ENCODE measurements at places on chromosomes 3 and 15.

DNA sequence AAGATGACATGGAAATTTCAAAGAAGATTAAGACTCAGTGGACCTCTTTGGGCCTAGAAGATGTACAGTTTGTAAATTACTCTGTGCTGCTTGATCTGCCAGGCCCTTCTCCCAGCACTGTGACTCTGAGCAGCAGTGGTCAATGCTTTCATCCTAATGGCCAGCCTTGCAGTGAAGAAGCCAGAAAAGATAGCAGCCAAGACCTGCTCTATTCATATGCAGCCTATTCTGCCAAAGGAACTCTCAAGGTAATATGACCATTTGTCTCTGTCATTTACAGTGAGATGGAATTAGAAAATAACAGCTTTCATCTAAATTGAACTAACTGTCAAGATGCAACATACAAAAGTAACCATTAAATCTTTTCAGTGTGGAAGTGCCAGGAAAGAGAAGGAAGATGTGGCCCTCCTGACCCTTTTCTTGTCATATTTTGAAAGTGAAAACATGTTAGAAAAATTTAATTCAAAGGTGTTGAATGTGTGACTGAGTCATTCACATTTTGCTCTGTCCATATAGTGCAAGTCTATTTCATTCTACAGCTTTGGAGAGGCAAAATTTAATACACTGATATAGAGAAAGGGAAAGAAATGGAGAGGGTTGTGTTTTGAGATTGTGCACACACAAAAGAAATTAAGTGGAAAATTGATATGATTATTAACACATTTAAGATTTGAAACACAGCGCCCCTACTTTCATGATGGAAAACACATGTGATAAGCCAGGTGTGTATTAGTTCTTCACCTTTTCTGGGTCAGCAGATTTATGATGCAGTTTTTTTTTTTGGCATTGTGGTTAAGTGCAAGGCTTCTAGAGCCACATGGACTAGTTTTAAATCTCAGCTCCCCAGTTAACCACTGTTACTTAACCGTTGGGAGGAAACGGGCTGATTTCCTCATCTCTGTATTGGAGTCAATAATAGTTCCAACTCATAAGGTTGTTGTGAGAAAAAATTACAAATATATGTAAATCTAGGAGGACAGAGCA lies 375.1 kb downstream of the NAALADL2 start:
- no peak for DNase-seq

GRCh38 chr15:87575896-87576473 lies 680.6 kb downstream of the NTRK3 start:
- no peak for DNase-seq

DNA sequence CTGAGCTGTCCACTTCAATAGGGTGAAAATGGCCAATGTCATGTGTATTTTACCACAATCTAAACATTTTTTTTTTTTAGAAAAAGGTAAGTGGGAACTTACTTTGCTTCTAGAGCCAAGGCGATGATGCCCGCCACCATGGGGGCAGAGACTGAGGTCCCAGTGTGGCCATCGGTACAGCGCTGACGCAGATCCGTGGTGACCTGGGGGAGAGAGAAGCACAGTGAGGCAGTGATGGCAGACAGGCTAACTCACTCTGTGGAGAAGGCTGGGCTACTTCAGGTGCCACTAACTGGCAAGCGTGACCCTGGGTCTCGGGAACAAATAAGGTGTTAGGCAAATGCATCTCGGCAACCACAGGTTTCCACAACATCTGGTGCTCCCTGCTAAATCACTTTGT lies 94.3 kb upstream of the SNRPA1 start:
- DNase-seq: no peak

GRCh38 chr15:52730173-52730572 lies 51.0 kb upstream of the ATOSA start:
- DNase-seq: no peak

GRCh38 chr3:194843556-194843955 lies 157.9 kb downstream of the FAM43A start:
- no peak for DNase-seq

GRCh38 chr15:88802991-88803240 lies 320 bp upstream of the ACAN start:
- no peak for DNase-seq

DNA sequence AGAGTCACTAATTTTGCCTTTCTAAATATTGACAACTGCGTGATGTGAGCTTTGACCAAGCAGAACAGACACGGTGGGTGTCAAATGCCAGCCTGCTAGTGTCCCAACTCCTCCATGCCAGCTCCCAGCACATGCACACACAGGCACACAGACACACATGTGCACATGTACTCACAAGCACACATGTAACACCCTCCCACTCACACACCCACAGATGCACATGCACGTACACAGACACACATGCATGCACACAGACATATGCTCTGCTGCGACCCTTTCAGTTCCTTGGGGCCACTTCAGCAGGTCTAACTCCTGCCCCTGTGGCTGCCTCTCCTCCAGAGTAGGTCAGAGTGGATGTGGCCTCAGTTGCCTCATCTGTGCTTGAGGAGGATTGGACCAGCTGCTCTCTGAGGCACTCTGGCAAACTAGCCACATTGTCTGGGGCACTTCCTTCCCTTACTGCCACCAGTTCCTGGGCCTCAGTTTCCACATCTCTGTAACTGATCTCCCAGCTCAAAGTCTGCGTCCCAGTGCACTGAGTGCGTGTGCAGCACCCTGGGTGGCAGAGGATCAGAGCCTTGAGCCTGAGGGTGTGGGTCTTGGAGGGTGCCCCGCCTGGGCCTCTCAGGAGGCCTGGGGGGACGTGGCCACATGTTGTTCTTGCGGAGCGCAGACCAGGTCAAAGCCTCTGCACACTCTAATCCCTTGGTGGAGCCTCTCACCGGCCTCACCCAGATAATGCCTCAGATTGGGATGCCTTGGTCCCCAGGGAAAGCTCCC lies 55.0 kb upstream of the PRR23E start:
- no peak for DNase-seq

DNA sequence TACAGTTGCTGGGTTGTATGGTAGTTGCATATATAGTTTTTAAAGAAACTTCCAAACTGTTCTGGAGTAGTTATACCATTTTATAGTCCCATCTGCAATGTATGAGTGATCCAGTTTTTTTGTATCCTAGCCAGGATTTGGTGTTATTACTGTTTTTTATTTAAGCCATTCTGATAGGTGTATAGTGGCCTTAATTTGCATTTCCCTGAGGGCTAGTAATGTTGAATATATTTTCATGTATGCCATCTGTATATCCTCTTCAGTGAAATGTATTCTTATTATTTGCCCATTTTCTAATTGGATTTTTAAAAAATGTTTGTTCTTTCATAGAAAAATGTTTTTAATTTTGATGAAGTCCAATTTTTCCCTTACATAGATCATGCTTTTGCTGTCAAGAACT lies 29.2 kb downstream of the PXK start:
- no peak for DNase-seq

DNA sequence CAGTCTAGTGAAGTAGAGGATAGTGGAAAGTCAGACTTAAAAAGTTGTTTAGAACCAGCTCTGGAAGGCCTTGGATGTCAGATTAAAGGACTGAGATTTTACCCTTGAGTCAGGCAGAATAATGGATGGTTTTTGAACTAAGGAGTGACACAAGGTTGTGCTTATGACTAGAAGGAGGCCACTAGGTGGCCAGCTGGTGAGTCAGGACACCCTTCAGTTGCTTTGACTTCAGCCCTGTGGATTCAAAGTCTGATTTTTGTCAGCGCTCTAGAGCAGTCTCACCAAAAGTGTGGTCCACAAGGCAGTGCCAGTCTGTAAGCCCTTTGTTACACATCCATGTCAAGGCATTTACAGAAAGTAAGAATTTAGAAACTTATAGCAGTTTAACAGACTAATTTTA lies 3.8 kb upstream of the GABPB1 start:
- DNase-seq: no peak

GRCh38 chr15:74420193-74420905 lies 13.4 kb downstream of the SEMA7A start:
- DNase-seq: no peak

DNA sequence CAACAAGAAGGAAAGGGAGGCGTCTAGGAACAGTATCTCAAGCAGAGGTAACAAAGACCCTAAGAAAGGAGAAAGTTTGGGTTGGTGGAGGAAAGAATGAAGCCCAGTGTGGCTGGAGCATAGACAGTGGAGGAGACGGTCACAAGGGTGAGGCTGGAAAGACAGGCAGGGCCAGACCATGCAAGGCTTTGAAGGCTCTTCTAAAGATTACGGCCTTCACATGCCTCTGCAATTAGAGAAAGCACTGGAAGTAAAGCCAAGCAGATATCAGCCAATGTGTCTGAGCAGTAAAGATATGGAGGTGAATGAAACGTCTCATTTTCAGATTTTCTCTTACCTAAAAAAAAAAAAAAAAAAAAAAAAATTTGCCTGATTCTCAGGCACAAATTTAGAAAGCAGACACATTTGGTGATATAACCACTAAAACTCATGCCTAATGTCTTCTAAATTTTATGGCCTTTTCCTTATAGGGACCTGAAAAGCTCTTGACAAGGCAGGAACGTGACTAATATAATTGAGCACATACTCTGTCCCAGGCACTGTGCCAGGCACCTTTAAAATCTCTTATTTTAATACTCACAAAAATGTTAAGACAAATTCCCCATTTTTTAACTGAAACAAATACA lies 184.1 kb downstream of the MECOM start:
- no peak for DNase-seq

DNA sequence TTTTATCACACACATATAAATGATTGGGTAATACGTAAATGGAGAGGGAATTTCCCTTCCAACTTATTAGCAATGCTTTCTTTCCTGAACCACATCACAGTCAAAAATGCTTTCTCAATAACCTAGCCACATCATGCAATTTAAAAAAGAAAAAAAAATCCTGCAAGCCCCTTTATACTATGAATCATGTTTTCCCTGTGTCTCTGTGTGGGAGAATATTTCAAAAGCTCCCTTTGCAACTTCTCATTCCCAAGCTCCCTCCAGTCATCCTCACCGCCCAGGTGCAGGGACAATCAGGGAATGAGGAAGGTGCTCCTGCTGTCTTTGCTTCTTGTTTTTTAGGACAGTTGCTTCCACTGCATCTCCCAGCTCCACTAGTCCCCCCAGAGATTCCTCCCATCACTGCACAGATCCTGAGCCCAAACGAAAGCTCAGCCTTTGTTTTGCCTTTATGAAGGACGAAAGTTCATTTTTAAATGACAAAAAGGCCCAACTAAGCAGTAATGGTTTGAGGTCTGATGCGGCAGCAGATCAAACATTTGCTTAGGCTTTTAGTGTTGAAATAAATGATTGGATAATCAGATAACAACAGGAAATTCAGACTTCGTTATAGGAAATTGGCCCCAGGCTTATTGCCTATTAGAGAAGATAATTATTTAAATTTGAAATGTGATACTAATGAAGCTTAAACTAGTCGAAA lies 47.8 kb upstream of the ADGRG7 start:
- no peak for DNase-seq

- no peak for DNase-seq
Observed at GRCh38 chr3:105415951-105416350, 49.2 kb downstream of the ALCAM start.

- no peak for DNase-seq
Observed at GRCh38 chr3:169297214-169297613, 366.3 kb downstream of the MECOM start.

DNA sequence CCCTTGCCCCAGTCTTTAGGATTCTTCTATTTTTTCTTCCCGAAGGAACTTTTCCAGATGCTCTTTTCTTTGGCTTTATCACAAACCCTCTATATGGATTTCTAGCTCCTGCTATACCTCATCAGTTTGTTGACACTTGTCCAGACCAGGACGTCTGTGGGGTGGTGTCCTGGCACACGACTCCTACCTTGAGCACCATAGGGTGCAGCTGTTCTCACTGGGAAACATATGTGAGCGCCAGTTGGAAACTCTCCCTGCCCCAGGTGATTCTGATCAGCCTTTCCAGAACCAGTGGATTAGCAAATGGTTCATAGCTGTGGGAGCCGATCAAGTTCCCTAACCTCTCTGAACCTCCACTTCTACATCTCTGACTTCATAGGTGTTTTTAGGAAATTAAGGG lies 40.6 kb upstream of the USP3 start:
- DNase-seq: no peak
